GOT3 (cell line): ENCODE measurements at places on chromosomes 12 and 14.

DNA sequence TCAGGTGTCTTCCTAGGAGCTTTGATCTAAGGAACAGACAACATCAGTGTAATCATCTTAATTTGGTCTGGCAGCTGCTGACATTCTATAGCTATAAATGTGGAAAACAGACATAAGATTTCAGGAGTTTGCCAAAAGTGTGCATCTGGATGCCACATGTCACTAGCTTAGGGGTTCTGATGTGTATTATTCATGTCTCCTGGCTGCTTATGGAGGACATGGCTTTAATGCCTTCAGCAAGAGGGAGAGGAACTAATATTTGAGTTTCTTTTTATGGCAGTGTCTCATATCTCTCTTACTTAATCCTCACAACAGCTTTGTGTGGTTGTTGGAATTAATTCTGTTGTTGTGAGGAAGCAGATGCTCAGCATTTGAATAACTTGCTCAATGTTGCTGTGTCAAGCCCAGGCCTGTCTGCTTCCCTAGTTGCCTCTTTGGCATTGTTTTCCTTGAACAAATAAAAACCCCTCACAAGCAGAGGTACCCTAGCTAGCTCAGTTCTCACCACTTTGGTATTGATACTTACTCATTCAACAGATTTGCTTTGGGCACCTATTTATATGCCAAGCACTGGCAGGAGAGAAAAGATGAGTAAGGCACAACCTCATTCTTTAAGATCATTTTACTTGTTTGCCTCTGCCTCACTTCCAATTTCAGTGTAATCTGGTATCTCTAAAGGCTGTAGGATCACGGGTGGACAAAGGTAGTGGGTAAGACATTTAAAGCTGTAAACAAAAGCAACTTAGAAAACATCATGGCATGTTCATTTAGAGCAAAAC is 39.8 kb upstream of the EID3 start:
- DNase-seq: no peak

DNA sequence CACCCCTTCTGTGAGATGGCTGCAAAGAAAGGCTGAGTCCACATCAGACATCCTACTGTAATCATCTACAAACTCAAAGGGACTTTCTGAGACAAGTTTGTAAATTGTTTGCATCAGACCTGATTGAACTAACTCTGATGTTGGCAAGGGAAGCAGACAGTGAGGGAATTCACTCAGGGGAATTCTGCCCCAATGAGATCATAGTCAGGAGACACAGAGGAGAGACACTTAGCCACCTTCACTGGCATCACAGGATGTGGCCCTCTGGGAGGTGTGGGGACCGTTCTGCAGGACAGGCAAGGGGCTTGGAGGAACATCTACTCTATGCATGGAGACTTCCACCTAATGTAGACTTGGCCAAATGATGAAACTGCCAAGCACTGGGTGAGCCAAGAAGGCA is 70.7 kb upstream of the DDX11 start:
- DNase-seq: no peak

GRCh38 chr12:97936165-97936564 is 473.6 kb downstream of the RMST start:
- DNase-seq: no peak

GRCh38 chr14:104870368-104871144 is 5.5 kb downstream of the CEP170B start:
- no peak for DNase-seq

DNA sequence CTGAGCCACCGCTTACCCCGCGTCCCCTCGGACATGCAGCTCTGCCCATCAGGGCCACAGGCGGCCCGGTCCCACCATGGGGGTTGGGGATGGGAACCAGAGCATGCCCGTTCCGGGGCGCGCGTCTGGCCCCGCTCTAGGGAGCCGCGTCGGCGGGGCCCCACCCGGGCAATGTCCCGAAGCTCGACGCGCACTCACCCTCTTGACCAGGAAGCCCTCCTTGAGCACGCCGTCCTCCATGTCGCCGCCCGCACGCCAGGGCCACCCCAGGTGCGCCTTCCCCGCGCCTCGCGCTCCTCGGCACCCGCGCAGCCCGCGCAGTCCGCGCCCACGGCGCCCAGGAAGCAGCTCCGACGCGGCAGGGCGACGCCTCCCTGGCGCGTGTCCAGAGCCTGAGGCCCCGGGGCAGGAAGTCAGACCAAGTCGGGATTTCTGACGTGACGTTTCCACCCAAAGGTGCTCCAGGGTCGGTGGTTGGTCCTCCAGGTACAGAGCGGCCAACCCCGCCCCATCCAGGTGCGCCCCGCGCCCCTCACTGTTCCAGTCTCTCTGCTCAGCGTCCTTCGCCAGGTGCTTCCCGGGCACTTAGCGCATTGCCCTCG is at the start of gene PLEK2:
Gene PLEK2, minus strand, starts transcription at position 346 of the 602 bp plus-strand sequence. Its CDS starts 106 bp downstream, at position 240.
- DNase-seq: no peak

GRCh38 chr14:91911474-91912032 is 35.9 kb downstream of the FBLN5 start:
- no peak for DNase-seq

- no peak for DNase-seq
These were observed 1234.2 kb downstream of the BCL11B start for GRCh38 chr14:98037831-98038230.

- no peak for DNase-seq
These were observed 584.5 kb downstream of the TMTC2 start for GRCh38 chr12:83271201-83271600.

DNA sequence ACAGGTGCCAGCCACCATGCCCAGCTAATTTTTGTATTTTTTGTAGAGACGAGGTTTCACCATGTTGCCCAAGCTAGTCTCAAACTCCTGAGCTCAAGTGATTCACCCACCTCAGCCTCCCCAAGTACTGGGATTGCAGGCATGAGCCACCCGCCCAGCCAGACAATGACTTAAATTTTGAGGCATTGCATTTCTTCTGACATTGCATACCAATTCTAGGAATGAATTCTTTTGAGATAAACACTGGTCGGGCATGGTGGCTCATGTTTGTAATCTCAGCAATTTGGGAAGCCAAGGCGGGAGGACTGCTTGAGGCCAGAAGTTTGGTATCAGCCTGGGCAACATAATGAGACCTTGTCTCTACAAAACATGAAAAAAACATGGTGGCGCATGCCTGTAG is 2.5 kb upstream of the CELA1 start:
- DNase-seq: no peak

GRCh38 chr12:22536346-22536945 is 7.9 kb downstream of the C2CD5 start:
- no peak for DNase-seq

GRCh38 chr12:50642035-50642451 is 121.9 kb upstream of the ATF1 start:
- no peak for DNase-seq

DNA sequence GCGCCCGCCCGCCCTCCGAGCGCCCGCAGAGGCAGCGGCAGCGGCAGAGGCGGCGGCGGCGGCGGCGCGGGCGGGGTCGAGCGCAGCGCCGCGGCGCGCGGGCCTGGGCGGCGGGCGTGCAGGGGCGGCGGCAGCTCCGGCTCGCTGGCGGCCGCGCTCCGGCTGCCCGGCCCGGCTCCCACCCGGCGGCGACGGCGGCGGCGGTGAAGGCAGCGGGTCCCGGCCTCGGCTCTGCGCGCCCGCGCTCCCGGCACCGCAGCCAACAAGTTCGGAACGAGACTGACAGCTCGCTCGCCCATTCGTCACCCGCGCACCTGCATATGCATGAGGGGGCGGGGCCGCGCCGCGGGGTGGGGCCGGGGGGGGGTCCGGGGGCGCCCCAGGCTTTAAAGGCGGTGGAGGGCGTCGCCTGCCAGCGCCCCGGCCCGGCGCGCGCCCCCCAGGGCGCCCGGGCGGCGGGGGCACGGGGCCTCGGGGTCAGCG is at the start of gene JAG2:
Gene JAG2, minus strand, starts transcription at position 281 of the 483 bp plus-strand sequence. CDS start 356 bp downstream, outside the sequence.
- DNase-seq: no peak

GRCh38 chr12:63224396-63224795 is 73.4 kb upstream of the AVPR1A start:
- no peak for DNase-seq

DNA sequence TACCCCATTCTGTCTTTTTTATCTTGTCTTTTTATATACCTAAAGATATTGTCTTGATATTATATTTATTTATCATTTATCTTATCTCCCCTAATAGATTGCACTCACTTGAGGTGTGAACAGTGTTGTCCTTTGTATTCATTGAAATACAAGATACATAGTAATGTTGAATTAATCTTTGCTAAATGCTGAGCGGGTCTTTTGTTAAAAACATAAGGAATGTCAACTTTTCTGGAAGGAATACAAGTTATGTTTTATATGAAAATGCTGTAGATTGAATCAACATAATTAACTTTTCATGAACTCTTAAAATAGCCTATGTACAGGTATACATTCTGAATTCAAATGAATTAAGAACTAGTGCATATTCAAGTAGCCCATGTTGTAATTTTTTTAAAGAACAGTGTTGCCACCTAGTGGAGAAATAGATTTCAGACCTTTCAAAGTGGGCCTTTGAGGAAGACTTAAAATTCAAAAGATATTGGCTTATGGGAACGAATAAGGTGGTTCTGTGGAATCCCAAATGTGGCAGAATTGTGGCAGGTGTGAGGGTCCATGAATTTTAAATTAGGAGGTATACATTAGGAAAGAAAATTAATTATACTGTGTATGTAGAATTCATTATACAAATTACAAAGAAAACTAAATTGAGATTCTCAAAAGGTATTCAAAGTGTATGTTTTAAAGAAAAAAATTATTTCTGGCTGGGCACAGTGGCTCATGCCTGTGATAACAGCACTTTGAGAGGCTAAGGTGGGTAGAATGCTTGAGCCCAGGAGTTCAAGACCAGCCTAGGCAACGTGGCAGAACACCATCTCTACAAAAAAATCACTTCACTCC is 19.1 kb downstream of the BBOF1 start:
- DNase-seq: no peak

DNA sequence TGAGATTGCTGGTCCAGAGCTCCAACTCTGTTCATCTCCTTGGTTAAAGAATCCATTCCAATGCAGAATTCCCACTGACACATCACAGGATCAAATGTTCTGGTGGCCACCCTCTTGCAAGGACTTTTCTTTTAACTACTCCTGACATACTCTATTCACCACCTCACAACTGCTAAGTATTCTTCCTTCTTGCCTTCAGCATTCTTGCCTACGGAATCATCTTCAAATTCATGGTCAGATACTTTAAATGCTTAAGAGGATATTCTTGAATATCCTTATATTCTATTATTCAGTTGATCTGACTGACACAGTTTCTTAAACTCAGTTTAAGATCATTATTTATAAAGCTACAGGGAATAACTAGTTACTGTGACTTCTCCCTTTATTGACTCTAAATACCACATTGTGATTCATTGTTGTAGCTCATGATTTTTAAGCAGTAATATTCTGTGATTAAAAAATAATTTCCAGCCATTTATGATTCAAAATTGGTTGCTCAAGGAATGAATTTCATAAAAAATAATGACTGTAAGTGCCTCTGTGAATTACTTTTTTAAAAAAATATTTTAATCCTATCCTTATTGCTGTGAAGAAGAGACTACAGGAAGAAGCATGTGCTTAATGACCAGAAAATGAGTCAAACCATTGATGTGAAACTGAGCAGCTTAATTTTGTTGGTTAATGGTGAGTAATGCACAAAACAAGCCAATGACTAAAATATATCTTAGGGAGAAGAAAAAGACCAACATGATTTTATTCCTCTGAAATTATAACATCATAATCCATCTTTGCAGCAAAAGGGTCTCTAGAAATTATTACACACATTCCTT is 207.1 kb downstream of the PIK3C2G start:
- no peak for DNase-seq

DNA sequence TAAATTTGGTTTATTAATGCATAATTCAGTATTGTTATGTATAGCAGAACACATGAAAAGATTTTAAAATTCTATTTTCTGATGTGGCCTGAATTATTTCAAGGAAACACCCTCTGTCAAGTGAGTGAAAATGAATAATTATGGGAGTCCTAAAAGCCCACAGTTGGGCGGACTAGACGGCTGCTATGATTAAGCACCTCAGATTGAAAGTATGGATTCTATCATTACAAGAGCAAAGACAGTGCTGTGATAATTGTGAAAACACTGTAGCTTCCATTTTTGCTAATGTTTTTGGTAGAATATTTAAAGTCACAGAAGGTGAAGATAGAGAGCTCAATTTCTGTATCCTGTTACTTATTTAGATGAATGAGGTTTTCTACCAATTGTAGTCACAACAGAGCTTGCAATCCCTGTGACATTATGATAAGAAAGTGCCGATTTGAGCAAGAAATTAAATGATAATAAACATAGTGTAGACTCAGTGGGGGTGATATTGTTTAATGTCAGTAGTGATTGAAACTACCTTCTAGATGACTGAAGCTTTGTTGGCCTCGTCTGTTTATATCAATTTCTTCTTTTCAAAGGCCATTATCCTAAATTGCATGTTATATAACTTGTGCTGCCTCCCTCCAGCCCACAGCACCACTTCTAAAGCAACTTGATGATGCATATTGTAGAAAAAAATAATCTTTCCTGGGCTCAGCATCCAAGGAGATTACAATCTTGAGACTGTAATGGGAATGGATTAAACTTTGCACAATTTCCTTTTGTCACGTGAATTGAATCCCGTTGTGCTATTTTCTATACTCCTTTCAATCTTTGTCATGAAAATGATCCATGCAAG is 359.8 kb downstream of the BTG1 start:
- no peak for DNase-seq

DNA sequence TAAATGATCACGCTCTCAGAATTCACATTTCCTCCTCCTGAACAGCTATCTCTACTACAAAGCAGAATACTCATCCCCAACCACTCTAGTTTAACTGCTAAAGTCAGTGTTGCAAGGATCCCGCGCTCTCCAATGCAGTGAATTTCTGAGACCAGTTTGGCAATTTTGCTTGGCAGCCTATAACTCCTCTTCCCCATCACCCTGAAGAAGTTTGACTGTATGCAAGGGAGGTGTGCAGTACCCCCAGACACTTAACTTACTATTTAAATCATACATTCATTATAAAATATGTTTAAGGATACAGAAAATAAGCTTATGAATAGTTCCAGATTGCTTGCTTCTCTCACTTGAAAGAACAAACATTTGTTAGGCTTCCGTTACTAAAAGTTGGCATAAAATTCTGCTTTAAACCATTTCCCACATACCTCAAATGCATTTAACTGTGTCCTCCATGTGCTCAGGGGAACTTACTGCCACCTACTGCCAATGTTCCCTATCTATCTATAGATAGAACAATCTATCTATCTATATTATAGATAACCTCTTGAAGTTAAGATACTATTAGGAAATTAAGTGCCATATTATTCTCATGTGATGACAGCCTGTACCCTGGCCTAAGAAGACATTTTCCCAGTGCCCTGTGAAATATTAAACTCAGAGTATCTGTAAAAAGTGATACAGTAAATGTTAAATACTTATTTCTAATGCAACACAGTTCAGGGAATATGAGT is 2.4 kb downstream of the LGR5 start:
- no peak for DNase-seq

GRCh38 chr12:74984631-74985030 is 225.0 kb downstream of the KCNC2 start:
- no peak for DNase-seq
